Stimulated activated CD4-positive, alpha-beta T cell treated with anti-CD3 and anti-CD28 coated beads, Interleukin-12 subunit alpha, Interleukin-12 subunit beta, amount 100 ng/mL, for 48 hours (primary cell): ENCODE measurements at places on chromosomes 2 and 18.

DNA sequence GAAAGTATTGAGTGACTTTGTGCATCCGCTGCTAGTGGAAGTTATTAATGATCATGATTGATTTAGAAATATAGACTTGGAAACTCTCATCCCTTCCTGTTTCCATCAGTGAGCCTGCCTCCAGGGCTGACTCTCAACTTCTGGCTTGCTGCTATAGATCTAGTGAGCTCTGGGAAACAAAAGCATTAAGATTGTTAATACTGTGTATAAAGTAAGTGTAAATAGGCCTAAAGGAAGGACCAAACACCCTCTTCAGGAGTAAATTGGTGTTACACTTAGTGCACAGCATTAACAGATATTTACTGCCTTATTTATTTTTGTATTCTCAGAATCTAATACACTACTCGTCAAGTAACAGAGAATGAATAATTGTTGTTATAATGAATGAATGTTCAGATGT lies 285.6 kb downstream of the THSD7B start:
- DNase-seq = no peak

DNA sequence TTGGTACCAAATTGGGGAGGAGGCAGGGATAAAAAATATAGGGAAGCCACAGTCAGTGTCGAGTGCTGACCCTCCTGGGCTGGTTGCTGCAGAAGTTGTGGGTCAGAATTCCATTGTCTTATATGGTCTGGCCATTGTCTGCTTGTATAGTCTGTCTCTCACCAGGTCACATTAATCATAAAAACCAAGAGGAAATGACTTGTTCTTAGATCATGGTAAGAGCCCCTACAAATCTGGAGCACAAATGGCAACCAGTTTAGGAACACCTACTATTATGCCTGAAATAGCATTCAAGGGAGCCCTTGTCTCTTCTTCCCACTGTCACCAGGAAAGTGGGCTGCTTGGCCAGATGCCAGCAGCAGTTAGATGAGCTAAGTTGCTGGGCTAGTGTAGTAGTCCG lies 119.7 kb upstream of the RMP24 start:
- DNase-seq = no peak

DNA sequence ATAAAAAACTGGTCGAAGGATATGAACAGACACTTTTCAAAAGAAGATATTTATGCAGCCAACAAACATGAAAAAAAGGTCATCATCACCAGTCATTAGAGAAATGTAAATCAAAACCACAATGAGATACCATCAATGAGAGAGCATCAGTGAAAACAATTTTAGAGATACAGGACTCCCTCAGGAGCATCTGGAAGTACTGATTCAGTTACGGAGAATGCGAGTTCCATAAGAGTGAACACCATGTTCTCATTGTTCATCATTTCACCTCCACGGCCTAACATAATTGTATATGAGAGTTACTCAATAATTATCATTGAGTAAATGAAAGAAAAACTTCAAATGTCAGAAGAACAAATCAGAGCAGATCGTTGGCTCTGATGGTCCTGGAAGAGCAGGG lies 140.9 kb upstream of the TANK start:
- no peak for DNase-seq

GRCh38 chr18:32237049-32237448 lies 47.2 kb downstream of the MEP1B start:
- DNase-seq = no peak

DNA sequence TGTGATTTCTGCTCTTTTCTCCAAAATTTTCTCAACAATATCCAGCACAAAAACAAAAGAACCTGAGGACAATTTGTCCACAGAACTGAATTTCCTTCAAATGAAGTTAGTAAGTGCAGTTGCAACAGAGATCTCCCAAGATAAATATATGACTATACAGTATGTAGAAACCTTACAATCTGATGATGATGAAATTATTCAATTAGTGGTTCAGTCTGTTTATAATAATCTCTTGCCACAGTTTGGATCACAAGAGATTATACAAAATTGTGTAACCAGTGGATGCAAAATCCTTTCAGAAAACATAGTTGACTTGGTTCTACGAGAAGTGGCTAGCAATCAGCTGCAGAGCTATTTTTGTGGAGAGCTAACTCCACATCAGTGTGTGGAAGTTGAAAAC lies 68.7 kb downstream of the FSIP2 start:
- no peak for DNase-seq
